ENCODE measurements at places on chromosomes 7 and 10.

GRCh38 chr7:24965831-24966708 lies 13.9 kb downstream of the OSBPL3 start:
- DNase-seq = peak; percentile 26

DNA sequence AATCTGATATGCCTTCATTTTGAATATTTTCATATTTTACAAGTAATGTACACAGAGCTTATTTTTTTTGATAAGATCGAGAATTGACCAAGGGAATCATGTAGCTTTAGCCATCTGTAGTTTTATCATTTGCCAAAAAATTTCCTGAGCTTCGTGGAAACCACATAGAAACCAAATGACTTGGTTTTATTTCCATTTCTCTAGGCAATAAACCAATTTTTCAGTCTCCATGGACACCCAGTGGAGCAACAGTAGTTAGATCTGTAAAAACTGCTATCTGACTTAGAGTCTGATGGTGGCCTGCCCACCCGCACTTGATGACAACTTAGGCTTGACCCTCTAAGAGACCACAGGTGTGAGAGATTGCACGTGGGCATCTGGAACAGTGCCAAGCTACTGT lies 127.8 kb upstream of the CDK6 start:
- no peak for DNase-seq

- no peak for DNase-seq
These were observed 423.6 kb upstream of the LRGUK start for GRCh38 chr7:133703547-133703946.

DNA sequence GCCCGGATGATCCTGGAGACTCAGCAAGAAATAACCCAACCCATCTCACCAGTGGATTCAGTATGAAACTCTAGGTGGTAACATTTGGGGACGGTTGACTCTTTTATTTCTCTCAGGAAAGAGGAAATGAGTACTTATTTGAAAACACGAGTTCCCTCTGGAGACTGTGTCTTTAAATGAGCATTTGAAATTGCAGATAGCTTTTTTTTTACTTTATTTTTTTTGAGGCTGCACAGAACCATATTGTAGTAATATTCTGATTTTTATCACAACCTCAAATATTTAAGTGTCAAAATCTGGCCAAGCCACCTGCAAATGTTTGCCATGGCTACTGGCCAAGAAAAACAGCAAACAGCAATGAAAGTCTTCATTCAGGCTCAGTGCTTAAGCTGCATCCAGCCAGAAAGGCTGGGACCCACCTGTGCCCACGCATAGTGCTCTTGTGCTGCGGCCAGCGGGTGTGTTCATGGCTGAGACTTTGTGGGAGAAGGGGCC lies 160.8 kb downstream of the CREB5 start:
- DNase-seq = no peak

DNA sequence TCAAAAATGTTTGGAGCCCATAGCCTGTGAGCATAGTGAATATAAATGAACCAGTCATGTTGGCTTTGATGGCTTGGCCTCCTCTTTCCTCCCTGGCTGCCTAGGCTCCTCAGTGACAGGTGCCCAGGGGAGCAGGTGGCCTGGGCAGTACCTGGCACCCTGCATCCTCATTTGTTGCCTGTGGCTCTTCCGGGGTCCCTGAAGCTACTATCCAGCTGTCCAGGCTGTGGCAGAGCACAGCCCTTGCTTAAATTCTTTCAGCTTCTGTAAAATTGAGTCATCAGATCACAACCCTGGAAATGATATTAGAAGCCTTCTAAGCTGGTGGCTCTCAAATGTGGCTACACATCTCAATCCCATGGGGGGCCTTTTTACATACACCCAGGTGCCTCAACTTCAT lies 525.4 kb downstream of the GALNT17 start:
- no peak for DNase-seq

- no peak for DNase-seq
These were observed 46.9 kb downstream of the GPAM start for GRCh38 chr10:112136486-112137153.

GRCh38 chr10:79190740-79191261 lies 122.0 kb downstream of the ZMIZ1 start:
- DNase-seq = no peak

- no peak for DNase-seq
These were observed 33.1 kb downstream of the DENND11 start for GRCh38 chr7:141668853-141669252.

All from activated CD4-positive, alpha-beta T cell treated with anti-CD3 and anti-CD28 coated beads for 4 hours (primary cell).